ENCODE measurements at places on chromosomes 2 and 18.

GRCh38 chr2:160955578-160955977 lies 204.7 kb upstream of the TANK start:
- H3K27ac ChIP-seq, result peak overlapping the region; percentile 69
- H3K27me3 ChIP-seq, result no peaks in the 10 kb centered on the region
- DNase-seq, result no peak
- H3K4me3 ChIP-seq, result no peak overlapping the region
- peaks cover 38% of the 10 kb centered on the region for H3K4me1 ChIP-seq

- peaks cover 7% of the 10 kb centered on the region for H3K4me1 ChIP-seq
- H3K4me3 ChIP-seq, result peak overlapping the region; percentile 26
- H3K36me3 ChIP-seq, result peaks cover 24% of the 10 kb centered on the region
- H3K27ac ChIP-seq, result no peak overlapping the region
- no peak for DNase-seq
Measured at GRCh38 chr2:54635554-54636152, 87.8 kb upstream of the EML6 start.

GRCh38 chr2:231127936-231128335 lies 3.1 kb upstream of the HTR2B start:
- H3K27ac ChIP-seq, result no peak overlapping the region
- H3K4me1 ChIP-seq, result peaks cover 54% of the 10 kb centered on the region
- no peak overlapping the region for H3K4me3 ChIP-seq
- DNase-seq, result no peak

GRCh38 chr18:23020555-23021294 lies 87.6 kb downstream of the RBBP8 start:
- H3K4me1 ChIP-seq, result no peaks in the 10 kb centered on the region
- H3K36me3 ChIP-seq, result no peaks in the 10 kb centered on the region
- DNase-seq, result no peak

DNA sequence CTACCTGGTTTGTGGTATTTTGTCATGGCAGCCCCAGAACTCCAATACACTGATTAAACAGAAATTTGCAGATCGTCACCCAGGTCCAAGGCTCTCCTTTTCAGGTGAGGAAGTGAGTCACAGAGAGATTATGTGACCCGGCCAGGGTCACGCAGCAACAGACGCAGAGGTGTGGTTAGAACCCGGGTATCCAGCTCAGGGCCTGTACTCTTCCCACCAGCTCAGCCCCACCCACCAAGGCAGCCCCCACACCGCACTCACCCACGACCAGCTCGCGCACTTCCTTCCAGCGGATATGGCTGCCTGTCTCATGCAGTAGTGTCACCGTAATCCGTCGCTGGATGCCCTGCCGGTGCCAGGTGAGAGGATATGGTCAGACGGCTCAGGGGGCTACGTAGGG lies 48.1 kb downstream of the AQP12A start:
- H3K4me3 ChIP-seq, result no peak overlapping the region
- H3K27ac ChIP-seq, result no peak overlapping the region
- no peak for DNase-seq
- H3K27me3 ChIP-seq, result no peaks in the 10 kb centered on the region

- DNase-seq, result no peak
- peak overlapping the region; percentile 81 for H3K27ac ChIP-seq
- H3K4me1 ChIP-seq, result peaks cover 38% of the 10 kb centered on the region
- H3K36me3 ChIP-seq, result peaks cover 31% of the 10 kb centered on the region
- no peaks in the 10 kb centered on the region for H3K27me3 ChIP-seq
Measured at GRCh38 chr2:33146102-33146501, 199.3 kb downstream of the LTBP1 start.

GRCh38 chr2:3423492-3424170 lies 44.1 kb downstream of the TRAPPC12 start:
- no peaks in the 10 kb centered on the region for H3K27me3 ChIP-seq
- no peak overlapping the region for H3K27ac ChIP-seq
- DNase-seq, result peak; percentile 17
- no peak overlapping the region for H3K4me3 ChIP-seq

GRCh38 chr2:95306336-95306895 lies 9.3 kb downstream of the KCNIP3 start:
- no peaks in the 10 kb centered on the region for H3K4me1 ChIP-seq
- no peaks in the 10 kb centered on the region for H3K27me3 ChIP-seq
- H3K36me3 ChIP-seq, result no peaks in the 10 kb centered on the region
- H3K27ac ChIP-seq, result no peak overlapping the region
- no peak for DNase-seq

Data from thoracic aorta (tissue), 2 donors.